Activated CD4-positive, alpha-beta memory T cell treated with anti-CD3 and anti-CD28 coated beads for 36 hours (primary cell): ENCODE measurements at places on chromosomes 4 and X.
A peak's percentile ranks its signal among the peaks of the same experiment; 100 is the strongest.

- H3K4me1 ChIP-seq = peaks cover 9% of the 10 kb centered on the region
- no peak overlapping the region for H3K4me3 ChIP-seq
- H3K27ac ChIP-seq = no peak overlapping the region
- no peaks in the 10 kb centered on the region for H3K27me3 ChIP-seq
- DNase-seq = no peak
- H3K36me3 ChIP-seq = no peaks in the 10 kb centered on the region
These were observed 656.7 kb downstream of the ZNF674 start for GRCh38 chrX:45888518-45888917.

GRCh38 chr4:156517956-156518355, 453.6 kb downstream of the PDGFC start:
- H3K36me3 ChIP-seq = no peaks in the 10 kb centered on the region
- H3K27ac ChIP-seq = no peak overlapping the region
- no peak for DNase-seq
- no peaks in the 10 kb centered on the region for H3K27me3 ChIP-seq

- H3K4me3 ChIP-seq = no peak overlapping the region
- no peaks in the 10 kb centered on the region for H3K27me3 ChIP-seq
- H3K27ac ChIP-seq = no peak overlapping the region
- H3K4me1 ChIP-seq = no peaks in the 10 kb centered on the region
- H3K36me3 ChIP-seq = no peaks in the 10 kb centered on the region
These were observed 79.3 kb upstream of the DYNLT3 start for GRCh38 chrX:37926700-37927099.

DNA sequence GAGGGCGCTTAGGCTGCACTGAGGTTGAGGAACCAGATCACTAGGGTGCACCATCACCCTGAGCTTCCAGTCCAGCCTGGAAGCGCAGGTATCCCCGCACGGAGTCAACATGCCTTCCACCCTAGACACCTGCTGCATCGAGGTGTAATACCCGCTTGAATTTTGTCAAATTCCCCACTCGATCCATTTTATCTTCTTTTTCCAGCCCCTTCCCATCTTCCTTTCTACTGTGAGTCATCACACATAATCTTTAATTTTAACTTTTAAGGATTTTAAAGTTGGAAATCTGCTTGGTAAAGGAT, 821 bp downstream of the PLK4 start:
- DNase-seq = no peak
- H3K36me3 ChIP-seq = peaks cover 36% of the 10 kb centered on the region
- H3K27ac ChIP-seq = peak overlapping the region; percentile 98
- peaks cover 14% of the 10 kb centered on the region for H3K4me1 ChIP-seq

- H3K27ac ChIP-seq = no peak overlapping the region
- no peaks in the 10 kb centered on the region for H3K36me3 ChIP-seq
- DNase-seq = no peak
These were observed 41.1 kb downstream of the FRMD7 start for GRCh38 chrX:132086672-132087071.

DNA sequence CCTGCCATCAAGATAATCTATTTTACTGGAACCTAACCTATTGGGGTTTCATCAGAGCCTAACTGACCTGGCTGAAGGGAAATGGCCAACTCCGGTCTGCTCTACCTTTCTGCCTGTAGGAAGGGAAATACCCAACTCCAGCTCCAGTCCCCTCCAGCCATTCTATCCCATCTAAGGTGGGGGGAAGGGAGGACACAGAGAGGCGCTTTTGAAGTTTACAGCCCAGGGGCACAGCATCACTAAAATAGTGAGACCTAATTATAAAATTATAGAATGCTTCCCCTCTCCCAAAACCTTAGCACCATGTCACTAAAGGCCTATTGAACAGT, 27.8 kb upstream of the ACSL4 start:
- no peak overlapping the region for H3K4me3 ChIP-seq
- H3K4me1 ChIP-seq = peaks cover 8% of the 10 kb centered on the region
- H3K27me3 ChIP-seq = peaks cover 1% of the 10 kb centered on the region
- DNase-seq = no peak
- H3K36me3 ChIP-seq = no peaks in the 10 kb centered on the region

DNA sequence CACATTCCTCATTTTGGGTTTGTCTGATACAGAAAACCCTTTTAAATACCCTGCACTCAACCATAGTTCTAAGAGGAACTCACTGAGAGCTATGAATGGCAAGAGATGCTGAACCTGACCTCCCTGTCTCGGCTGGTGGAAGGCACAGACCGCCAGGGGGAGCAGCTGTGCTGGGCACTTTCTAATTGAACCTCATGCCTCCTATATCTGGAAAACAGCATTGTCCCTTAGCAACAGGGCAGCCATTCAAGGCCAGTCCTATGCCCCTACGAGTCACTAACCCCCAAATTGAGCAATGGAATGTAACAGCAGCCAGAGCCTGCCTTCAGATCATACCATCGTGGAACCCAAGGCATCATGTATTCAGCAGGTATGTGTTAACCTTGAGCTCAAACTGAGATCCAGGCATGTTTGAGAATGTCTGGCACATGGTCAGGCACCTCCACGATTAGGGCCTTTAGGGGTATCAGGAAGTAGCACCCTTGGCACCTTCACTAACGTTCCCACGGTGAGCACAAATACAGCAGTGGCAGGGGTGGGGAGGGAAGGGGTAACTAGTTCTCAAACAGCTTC, 5.1 kb downstream of the USP27X start:
- no peaks in the 10 kb centered on the region for H3K27me3 ChIP-seq
- peaks cover 2% of the 10 kb centered on the region for H3K36me3 ChIP-seq
- H3K4me1 ChIP-seq = peaks cover 23% of the 10 kb centered on the region
- H3K4me3 ChIP-seq = no peak overlapping the region
- H3K27ac ChIP-seq = no peak overlapping the region

GRCh38 chr4:150082241-150082640, 4.0 kb downstream of the DCLK2 start:
- H3K4me3 ChIP-seq = no peak overlapping the region
- H3K36me3 ChIP-seq = no peaks in the 10 kb centered on the region
- H3K27me3 ChIP-seq = peaks cover 23% of the 10 kb centered on the region
- DNase-seq = no peak
